ENCODE measurements at places on chromosomes 3 and 15.

DNA sequence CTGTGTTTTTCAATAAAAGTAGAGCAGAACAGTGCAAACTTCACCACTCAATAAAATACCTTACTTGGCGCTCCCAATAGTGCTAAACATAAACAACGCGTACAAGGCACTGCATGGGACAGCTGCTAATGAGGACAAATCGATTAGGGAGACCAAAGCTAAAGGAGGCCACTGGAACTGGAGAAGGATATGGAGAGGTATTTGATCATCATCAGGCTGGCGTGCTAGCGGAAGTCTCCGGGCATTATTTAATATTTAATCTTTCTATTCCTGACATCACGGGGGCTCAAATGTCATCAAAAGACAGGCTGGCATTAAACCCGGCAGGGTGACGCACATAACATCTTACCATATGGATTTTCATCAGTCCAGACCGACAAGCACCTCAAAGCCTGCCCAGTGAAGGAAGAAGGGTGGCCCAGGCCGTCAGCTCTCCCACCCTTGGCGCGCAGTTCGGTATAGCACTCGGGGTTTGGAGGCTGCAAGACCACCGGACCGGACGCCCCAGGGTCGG lies 604 bp downstream of the CCPG1 start:
- DNase-seq: peak; percentile 48

- DNase-seq: peak; percentile 44
These were observed 1.5 kb downstream of the IGF2BP2 start for GRCh38 chr3:185823078-185824044.

DNA sequence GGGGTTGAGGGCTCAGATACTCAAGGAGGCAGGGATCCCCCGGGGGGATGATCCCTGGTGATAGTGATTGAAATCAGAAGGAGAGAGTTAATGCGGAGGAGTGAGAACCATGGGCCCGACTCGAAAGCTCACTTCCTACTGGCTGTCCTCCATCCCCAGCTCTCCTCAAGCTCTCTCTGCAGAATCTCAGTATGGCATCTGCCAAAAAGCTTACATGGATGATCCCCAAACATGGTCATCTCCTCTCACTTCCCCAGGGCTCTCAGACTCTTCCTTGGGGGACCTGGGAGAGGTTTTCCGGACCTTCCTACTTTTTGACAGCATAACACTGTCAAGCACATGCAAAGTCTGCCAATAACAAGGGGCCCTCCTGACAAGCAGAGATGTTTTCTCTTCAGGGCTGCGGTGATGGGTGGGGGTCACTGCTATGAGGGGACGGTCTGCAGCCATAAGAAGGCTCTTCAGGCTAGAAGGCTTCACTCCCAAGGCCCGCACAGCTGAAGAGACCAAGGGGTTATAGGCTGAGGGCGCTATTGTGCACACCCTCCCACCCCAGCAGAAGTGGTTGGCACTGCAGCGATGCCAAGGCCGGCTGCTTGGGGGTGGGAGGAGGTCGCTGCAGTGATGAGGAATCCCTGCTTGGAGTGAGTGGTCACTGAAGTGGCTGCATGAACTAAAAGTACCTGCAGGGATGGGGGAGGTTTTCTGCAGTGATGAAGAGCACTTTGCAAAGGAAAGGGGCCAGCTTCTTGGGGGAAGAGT lies 828 bp upstream of the VWA5B2 start:
- no peak for DNase-seq

DNA sequence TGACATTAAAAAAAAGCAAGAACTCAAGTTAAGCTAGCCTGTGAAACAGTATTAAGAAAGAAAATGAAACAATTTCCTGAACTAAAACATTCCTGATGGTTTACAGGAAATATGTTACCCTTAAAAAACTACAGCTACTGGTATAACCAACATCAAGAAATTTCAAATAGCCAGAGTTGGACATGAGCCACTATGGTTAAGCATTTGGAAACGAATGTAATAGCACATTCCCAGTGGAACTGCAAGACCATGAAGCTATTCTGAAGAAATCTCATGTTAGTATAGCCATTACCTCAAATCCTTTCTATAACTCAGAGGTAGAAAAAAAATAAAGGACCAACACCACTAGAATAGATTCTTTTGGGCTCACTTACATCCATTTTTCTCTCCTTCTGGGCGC lies 30.2 kb downstream of the CPNE4 start:
- no peak for DNase-seq

DNA sequence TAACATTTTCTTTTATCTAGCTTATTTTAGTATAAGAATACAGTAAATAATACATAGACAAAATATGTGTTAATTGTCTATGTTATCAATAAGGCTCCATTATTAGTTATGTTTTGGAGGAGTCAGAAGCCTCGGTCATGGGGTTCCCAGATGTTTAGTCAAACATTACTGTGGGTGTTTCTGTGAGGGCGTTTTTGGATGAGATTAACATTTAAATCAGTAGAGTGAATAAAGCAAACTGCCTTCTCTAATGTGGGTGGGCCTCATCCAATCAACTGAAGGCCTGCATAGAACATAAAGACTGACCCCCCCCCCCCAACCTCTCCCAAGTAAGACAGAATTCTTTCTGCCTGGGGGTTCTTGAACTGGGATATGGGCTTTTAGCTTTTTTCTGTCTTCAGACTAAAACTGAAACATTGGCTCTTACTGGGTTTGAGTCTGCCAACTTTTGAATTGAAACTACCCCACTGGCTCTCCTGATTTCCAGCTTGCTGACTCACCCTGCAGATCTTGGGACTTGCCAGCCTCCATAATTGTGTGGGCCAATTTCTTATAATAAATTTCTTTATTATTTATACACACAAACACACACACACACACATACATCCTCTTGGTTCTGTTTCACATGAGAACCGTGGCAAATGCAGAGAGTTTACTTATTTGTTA lies 192.0 kb downstream of the TPRG1 start:
- DNase-seq: no peak

Data from suppressor macrophage treated with lipopolysaccharide for 1 hour (primary cell).